Activated naive CD4-positive, alpha-beta T cell treated with anti-CD3 and anti-CD28 coated beads, Interleukin-2, amount 50 U/mL, for 16 hours (primary cell): ENCODE measurements at places on chromosomes 1 and 21.

DNA sequence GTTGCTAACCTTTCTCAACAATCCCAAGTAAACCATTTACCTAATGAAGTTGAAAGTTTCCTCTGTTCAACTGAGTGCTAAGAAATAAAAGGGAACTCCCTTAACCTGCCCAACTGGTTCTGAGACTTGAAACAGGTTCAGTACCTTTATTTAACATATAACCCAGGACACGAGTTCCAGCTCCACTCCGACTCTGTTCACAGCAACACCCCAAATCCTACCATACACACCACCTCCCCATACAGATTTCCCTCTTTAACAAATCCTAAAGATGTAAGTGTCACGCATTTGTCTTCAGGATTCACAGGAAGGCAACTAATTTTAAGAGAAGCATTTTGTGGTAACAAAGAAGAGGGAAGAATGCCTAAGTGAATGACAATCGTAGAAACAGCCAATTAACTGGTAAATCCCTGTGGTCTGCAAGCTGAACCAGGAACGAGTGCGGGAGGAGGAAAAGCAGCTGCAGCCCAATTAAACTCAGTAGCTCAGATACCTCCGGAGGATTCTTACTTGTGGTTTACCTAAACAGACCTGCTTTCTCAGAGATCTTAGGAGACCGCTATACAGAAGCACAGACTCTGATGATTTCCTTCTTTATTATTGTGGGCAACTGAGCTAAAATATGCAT lies 134.5 kb upstream of the MAGI3 start:
- no peak for DNase-seq

DNA sequence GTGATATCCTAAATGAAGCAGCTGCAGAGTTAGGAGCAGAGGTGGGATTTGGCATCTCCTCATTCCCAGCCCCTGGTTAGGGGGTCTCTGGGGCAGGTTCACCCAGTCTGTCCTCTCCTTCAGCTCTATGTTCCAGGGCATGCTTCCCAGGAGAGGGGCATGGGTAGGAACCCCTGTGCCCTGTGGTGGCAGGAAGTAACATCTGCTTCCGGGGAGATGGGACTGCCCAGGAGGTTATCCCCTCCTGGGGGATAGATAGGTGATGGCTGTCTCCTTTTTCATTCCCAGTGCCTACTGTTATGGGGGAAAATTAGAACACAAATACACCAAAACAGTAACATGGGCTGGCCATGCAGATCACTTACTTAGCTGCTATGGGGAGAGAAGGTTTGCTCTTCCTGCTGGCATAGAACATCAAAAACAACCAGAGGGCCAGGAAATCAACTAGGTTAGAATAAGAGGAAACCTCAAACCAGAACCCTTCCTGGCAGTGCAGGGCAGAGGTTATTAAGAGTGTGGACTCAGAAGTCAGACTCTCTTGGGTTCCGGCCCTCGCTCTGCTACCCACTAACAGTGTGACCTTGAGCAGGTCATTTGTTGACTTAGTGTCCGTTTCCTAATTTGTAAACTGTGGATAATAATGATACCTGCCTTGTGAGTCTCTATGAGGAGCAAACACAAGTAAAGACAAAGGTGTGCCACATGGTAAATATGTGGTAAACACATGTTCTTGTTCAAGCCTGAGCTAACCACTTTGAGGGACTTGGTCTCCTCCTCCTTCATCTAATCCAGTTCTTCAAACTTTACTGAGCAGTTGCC lies 157.8 kb upstream of the JUN start:
- DNase-seq: no peak

DNA sequence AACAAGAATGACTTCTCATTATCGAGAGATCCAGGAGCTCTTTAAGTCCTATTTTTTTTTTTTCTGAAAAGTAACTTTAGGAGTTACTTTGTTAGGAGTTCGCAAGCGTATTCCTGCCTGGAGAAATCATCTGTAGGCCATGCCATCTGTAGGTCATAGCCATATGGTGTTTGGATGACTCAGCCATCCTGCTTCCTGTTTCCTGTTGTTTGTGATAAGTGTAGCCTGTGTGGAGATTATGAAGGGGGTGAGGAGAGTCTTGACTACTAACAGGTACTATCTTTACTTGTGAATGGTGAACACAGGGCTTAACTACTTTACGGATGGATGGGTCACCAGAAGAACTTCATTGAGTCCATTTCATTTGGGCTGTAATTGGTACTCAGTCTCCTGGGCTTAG lies 327.2 kb downstream of the PTPRU start:
- DNase-seq: no peak

- DNase-seq: no peak
These were observed 16.5 kb downstream of the AKR7A3 start for GRCh38 chr1:19272064-19272463.

DNA sequence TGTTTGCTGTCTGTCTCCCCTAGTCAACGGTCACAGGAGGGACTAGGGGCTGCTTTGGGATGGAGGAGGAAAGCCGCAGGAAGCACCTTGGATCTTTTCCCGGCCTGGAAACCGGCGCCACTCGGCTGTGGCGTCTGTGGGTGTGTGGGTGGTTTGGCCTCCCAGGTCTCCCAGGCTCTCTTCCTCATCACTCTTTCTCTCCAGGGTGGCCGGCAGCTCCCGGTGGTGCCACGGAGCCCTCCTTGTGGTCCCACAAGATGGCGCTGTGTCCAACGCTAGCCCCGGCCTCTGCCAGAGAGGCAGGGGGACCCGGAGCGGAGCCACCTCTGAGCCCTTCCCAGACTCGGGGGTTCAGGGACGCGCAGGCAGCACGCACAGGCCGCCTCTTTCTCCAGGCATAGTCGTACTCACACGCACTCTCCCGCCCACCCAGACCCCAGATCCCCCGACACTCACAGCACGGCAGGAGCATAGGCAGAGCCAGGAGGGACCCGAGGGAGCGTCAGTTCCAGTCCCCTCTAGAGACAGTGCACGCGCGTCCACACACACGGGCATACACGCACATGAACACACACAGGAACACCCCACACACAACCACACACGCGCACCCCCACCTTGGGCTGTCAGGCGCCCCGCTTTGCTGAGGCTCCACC lies 31.2 kb downstream of the CDCP2 start:
- peak; percentile 69 for DNase-seq

- no peak for DNase-seq
These were observed 10.2 kb upstream of the IL10 start for GRCh38 chr1:206782448-206782847.

DNA sequence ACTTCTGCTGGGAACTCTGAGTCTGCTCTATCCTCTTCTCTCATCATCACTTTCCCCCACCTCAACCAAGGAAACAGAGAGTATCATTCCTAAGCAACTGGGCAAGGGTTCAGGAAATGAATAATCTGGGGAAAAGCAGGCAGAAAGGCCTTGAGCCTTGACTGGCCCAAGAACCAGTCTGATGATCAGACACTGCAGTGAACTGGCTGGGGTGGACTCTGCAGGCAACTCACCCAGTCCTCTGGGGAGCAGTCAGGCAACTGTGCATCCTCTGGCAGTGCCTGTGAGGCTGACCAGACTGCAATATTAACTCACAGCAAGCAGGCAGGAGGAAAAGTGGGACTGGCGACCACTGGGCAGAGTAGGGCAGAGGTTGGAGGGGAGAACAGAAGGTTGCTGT lies 991 bp downstream of the ANKRD35 start:
- no peak for DNase-seq

DNA sequence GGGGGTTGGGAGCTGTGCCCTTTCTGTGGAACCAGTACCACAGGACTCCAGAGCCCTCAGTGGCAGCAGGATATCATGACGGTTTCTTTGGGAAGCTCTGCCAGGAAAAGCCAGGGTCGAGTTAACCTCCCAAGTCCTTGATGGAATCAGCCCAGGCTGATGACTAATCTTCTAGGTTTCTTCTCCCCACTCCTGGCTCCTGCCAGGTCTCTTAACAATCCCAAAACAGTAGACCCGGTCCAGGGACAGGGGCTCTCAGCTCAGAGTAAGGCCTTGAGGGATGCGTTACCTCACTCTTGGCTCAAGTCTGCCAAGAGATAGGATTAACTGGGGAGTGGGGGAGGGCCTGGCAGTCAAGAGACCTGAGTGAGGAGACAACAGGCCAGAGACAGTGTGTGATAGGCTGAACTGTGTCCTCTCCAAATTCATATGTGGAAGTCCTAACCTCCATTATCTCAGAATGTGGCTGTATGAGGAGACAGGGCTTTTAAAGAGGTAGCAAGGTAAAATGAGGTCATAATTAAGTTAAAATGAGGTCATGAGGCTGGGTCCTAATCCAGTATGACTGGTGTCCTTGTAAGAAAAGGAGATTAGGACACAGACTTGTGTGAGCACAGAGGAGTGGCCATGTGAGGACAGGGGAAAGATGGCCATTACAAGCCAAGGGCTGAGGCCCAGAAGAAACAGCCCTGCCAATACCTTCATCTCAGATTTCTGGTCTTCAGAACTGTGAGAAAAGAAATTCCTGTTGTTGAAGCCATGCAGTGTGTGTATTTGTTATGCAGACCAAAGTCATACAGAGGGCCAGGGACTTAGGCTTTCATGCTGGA lies 95.0 kb downstream of the BEND5 start:
- DNase-seq: no peak

GRCh38 chr1:1167398-1167821 lies 6.3 kb upstream of the TTLL10 start:
- DNase-seq: no peak

DNA sequence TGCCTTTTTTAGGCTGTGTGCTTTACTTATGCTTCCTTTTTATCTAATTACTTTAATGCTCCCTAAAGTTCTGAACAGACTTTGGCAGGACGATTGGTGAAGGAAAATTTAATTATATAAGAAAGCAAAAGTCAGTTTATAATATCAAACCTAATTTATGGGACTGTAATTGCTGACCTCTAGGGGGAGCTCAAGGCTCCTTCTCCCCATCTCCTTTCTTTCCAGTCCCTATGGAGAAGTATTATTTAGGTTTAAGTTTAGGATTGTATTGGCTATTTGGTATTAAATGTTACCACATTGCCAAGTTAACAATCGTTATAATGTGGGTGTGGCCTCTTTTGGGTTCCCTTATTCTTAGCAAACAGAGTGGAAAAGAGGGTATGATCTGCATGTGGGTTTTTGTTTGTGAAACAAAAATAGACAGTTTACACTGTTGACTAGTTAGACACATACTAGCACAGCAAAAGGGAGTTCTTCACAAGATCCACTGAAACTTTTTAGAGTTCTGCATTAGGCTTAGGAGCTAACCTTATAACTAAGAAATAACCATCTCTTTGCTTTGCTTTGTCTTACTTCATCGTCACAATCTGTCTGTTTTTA lies 48.2 kb upstream of the TNFSF4 start:
- no peak for DNase-seq

GRCh38 chr21:29825936-29826335 lies 113.9 kb downstream of the GRIK1 start:
- no peak for DNase-seq

DNA sequence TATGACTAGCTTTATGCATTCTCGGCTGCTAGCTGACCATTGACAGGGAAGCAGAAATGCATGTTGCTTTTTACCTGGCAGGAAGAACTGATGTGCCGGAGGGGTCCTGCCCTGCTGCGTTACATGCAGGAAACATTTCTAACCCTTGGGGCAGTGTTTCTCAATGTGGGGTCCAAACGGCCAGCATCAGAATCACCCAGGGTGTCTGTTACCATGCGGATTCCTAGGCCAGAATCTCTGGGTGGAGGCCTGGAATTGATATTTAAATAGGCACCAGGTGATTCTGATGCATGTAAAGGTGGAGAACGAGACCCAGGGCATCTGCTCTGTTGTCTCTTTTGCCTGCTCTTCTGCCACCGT lies 182.7 kb downstream of the PCP4 start:
- no peak for DNase-seq

DNA sequence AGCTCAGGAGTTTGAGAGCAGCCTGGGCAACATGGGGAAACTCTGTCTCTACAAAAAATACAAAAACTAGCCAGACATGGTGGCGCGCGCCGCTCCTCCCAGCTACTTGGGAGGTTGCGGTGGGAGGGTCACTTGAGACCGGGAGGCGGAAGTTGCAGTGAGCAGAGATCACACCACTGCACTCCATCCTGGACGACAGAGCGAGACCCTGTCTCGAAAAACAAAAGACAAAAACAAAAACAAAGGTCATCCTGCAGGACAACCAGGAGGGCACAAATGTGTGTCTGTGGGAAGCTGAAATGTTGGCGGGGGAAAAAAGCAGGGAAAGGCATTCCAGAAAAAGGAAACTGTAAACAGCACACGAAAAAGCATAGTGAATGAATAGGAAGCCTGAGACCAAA lies 104.1 kb upstream of the HNRNPU start:
- no peak for DNase-seq

GRCh38 chr1:107637101-107637500 lies 327.9 kb downstream of the VAV3 start:
- DNase-seq: no peak

- no peak for DNase-seq
These were observed 171.4 kb upstream of the HMGB4 start for GRCh38 chr1:33692206-33693188.

GRCh38 chr1:86646256-86646655 lies 58.1 kb upstream of the SH3GLB1 start:
- DNase-seq: no peak

DNA sequence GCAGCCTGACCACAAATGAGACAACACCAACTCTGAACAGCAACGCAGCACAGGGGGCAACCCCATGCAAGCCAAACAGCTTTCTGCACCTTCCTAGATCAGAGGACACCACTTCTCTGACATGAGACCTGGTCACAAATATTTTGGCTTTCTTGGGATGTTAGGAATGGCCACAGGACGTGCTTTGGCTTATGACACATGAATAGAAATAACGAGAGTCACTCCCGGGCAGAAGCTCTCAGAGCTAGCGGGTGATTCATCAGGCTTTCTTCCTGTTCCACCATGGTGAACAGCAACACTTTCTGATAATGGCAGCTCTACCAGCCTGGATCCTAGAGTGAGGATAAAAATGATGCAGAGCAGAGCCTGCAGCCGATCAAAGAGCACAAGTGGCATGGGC lies 39.4 kb downstream of the PAFAH2 start:
- DNase-seq: no peak

DNA sequence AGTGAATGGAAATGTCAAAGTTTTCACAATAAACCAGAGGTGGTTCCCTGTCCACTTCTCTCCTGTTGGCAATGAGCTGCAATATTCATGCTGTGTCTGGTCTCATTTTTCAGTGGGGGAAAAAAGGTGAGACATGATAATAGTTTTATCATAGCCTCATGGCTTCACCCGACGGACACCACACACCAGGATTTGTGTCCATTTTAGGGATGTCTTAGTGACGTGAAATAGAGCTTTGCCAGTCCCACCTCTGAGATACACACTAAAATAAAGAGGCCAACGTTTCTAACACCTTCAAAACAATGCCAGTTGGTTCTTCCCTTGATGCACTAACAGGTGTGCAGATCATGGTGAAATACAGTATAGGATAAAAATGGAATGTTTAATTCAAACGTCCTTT lies 91.5 kb upstream of the TLR5 start:
- DNase-seq: no peak

DNA sequence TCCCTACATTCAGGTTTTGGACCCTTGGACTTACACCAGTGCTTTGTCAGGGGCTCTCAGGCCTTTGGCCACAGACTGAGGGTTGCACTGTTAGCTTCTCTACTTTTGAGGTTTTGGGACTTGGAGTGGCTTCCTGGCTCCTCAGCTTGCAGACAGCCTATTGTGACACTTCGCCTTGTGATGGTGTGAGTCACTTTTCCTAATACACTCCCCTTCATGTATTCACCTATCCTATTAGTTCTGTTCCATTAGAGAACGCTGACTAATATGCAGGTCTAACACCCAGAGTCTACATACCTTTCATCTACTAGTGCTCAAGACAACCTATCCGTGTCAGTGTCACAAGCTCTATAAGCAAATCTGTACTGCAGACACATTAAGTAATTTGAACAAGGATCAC lies 605.3 kb downstream of the KCNT2 start:
- DNase-seq: no peak
